ENCODE measurements at places on chromosomes 13 and 19.

DNA sequence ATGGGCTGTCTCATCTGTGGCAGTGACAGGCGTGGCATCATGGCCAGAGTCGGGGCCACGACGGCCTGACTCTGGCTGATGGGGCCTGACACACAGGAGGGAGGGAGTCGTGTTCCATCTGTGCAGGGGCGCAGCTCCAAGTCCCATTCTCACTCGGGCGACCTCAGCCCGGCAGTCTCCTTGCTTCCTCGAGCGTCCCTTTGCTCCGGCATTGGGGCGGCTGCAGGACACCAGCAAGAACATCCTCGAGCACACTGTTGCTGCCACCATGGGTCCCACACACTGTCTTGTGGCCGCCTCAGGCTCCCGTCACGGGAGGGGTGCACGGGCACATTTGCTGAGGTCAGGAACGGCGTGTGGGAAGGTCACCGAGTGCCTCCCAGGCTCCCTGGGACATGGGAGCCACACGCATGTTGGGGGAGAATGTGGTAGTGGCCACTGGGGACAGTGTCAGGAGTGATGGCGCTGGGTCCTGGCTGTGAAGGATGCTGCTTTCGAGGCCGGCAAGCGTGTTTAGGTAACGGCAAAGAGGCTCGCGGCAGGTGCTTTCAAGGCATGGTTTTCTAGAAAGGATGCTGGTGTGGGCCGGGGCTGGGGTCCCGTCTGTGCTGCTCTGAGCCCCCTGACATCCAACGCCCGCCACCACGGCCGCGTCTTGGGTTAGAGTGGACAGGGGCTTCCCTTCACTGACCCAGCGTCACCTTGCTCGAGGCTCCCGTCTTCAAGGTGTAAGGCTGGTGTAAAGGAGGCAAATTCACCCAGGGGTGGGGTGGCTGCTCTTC lies 3.4 kb downstream of the IZUMO4 start:
- DNase-seq: no peak

DNA sequence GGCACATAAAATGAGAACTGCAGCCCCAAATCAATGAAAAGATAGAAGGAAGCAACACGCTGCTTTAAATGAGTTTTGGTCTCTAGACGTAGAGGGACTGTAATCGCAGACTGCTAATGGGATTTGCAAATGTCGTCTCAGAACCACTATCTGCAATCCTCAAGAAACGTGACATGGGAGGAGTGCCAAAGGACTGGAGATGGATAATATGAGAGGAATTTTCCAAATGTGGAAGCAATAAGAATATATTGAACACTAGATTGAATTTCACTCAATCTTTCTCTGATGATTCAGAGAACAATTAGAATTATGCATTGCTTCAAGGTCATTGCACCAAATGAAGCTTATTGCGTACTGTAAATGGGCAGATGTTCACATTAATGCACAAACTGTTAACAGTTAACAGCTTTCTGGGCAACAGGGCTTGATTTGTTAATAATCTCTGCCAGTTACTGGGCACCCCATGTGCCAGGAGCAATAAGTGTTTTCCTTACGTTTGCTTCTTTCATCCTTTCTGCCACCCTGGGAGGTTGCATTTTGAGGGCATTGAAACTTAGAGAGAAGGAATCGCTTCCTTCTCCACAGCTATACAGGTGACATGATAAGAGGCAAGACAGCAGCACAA lies 62.8 kb upstream of the WASF3 start:
- no peak for DNase-seq

- no peak for DNase-seq
Observed at GRCh38 chr13:75726306-75726705, 90.2 kb downstream of the LMO7 start.

DNA sequence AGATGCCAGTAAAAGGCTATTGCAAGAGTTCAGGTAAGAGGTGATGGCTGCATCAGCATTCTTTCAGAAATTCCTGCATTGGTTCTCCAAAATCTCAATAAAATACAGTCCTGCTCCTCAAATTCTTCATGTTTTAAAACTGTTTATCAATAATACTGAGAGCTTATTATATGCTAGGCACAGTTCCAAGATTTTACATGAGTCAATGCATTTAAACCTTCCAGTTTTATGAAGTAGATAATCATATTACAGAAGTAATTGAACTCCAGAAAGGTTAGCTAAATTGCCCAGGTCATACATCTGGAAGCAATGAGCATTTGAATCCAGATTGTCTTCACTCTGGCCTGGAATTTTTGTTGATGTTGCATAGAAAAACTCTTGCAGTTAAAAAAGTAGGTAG lies 282.9 kb upstream of the SLITRK6 start:
- DNase-seq: no peak

GRCh38 chr19:35207391-35207871 lies 21.1 kb downstream of the FAM187B start:
- no peak for DNase-seq

DNA sequence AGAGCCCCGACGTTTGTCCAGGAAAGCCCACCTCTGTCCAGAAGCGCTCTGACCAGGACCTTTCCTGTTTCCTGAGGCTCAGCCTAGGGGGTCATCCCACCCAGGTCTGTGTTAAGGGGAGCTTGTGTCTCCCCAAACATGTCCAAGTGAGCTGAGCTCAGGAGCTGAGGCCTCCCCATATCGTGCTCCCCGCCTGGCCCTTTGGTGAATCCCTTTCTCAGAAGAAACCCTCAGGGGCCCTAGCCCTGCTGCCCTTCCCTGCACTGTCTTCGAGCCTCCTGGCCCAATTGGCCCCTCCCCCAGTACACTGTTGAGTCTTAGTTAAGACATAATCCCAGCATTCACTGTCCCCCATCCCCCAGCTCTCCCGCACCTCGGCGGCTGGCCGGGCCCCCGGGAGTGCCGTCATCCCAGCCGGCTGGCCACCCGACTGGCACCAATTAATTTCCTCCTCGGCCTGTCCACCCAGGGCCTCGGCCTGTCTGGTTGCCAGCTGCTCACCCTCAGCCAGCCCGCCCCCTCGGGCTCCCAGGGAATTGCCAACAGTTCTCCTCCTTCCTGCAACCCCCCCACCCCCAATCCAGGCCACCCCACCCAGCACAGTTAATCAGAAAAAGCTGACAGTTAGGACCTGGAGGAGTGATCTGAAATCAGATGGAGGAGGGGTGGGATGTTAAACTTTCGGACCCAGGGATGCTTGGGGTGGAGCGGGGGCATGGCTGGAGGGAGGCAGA lies 13.6 kb downstream of the IER2 start:
- DNase-seq: no peak

DNA sequence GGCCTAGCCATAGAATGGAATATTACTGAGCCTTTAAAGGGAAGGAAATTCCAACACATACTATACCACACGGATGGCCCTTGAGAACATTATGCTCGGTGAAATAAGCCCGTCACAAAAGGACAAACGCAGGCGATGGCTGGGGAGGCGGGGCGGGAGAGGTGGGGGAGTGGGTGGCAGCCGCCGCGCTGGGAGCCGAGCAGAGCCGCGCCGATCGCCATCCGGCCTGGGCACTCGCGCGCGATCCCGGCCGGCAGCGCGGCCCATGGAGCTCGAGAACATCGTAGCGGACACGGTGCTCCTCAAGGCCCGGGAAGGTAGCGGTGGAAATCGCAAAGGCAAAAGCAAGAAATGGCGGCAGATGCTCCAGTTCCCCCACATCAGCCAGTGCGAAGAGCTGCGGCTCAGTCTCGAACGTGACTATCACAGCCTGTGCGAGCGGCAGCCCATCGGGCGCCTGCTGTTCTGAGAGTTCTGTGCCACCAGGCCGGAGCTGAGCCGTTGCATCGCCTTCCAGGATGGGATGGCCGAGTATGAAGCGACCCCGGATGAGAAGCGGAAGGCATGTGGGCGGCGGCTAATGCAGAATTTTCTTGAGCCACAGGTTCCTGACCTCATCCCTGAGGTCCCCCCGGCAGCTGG lies 140.1 kb downstream of the ZDHHC20 start:
- no peak for DNase-seq

GRCh38 chr13:99119656-99120055 lies 81.0 kb upstream of the UBAC2 start:
- no peak for DNase-seq

DNA sequence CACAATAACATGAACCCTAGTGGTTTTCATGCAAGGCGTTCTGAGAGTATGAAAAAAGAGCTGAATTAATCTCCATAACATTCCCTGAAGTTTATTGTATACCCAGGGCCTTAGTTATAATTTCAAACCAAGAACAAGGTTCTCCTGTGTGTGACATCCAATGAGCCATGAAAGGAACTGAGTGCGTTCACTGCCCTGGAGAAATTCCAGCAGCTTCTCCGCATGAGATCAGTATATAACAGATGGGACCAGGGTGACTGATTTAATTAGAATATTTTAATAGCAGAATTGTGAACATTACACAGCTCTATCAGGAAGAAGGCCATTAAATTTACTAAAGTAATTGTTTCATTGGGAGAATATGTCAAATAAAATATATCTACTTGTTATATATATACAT lies 1190.5 kb upstream of the SLC10A2 start:
- DNase-seq: no peak

GRCh38 chr13:66162470-66162869 lies 1067.7 kb downstream of the PCDH9 start:
- DNase-seq: no peak

DNA sequence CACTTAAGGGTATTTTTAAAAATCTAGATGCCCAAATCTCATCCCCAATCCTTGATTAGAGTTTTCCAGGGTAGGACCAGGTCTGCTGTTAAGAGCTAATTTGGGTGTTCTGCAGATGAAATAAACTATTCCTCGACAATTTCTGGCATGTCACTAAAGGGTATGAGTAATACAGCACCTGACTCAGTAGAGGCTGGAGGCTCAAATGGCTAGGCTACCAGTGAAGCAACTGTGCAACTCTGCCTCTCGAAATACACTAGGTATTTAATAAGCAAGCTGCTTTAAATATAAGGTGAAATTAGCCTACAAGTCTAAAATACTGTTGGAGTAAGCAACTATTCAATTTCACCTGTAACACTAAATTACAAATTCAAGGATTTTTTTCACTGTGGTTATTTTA lies 1.5 kb downstream of the RNF6 start:
- DNase-seq: no peak

GRCh38 chr13:44234566-44234965 lies 139.1 kb upstream of the SERP2 start:
- no peak for DNase-seq

DNA sequence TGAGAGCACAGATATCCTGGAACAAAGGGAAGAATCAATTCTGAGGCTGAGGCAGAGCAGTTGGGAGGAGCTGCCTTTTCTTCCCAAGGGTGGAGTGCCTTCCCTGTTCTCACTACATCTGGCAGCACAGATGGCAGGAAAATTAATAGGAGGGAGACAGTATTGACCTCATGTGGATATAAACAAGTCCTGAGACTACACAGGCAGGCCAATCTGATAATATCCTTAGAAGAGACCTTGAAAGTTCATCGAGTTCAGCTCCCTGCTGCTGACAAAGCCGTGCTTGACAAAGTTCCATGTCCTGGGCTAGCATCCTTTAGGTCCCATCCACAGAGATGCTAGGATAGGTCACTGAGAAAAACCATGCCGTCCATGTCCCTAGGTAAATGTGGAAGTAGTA lies 1451.5 kb downstream of the EFNB2 start:
- DNase-seq: no peak

- DNase-seq: no peak
Observed at GRCh38 chr19:28020619-28021258, 1192.2 kb downstream of the UQCRFS1 start.

- DNase-seq: no peak
Observed at GRCh38 chr13:38669234-38669964, 17.5 kb upstream of the FREM2 start.

DNA sequence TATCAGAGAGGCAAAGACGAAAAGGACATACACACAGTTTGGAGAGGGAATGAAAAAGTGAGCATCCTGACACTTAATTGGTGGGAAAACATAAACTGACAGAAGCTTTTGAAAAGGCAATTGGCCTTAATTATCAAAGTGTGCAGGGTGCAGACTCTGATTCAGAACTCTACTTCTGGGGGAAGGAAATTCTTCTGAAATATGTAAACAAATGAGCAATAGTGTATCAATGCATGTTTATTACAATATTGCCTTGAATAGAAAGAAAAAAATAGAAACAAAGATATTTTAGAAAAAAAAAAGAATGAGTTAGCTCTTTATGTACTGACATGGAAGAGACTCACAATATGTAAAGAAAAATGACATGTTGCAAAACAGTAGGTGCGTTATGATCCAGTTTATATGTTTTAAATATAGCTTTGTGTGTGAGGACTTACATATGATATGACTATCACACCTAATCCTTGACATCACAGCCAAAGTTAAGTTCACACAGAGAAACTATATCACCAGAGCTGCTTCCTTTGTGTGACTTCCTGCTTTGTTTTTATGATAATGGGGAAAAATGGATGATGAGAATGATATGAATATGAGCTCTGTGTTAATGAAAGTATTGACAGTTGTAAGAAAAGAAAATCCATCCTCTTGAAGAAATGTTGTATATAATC lies 182.4 kb downstream of the KCTD12 start:
- no peak for DNase-seq

DNA sequence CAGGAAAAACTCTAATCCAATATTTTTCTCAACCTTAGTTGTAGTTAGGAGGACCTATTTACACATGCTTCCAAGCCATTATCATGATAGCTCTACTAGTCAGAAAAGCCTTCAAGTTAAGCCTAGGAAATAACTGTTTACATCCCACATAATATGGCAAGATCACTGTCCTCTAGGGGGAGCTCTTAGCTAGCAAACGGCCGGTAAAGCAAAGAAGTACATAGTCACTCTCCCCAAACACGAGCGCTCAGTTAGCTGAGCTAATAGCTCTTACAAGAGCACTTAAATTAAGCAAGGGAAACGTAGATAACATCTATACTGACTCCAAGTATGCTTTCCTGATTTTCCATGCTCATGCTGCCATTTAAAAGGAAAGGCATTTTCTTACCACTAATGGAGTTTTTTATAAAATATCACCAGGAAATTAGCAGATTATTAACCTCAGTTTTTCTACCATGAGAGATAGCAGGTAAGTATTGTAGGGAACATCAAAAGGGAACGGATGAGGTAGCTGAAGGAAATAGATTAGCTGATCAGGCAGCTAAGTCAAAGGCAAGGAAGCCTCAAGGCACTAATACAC lies 100.6 kb upstream of the PABPC3 start:
- peak; percentile 63 for DNase-seq

- DNase-seq: no peak
Observed at GRCh38 chr19:46791944-46792343, 3.5 kb upstream of the SLC1A5 start.
